Activated naive CD8-positive, alpha-beta T cell treated with anti-CD3 and anti-CD28 coated beads for 36 hours (primary cell): ENCODE measurements at places on chromosomes 6 and 20. TPM values are rescaled to one million over a fixed set of nuclear protein-coding genes. Genes with fewer than 3 reads are reported as not detected.

TRIM40 gene
- not detected for total RNA-seq

SPO11 gene
- not detected for total RNA-seq

LY86 gene
- total RNA-seq = 1.3 TPM

PRDM13 gene
- total RNA-seq = 0.10 TPM

GRCh38 chr6:110269623-110270022 lies 88.5 kb downstream of the METTL24 start:
- H3K36me3 ChIP-seq = no peaks in the 10 kb centered on the region
- no peak overlapping the region for H3K4me3 ChIP-seq
- no peak for DNase-seq
- no peak overlapping the region for H3K27ac ChIP-seq
- no peaks in the 10 kb centered on the region for H3K27me3 ChIP-seq
